ENCODE measurements at places on chromosomes 1 and 21.

GRCh38 chr1:75543705-75544104, 67.2 kb downstream of the SLC44A5 start:
- DNase-seq, result no peak

GRCh38 chr1:57061369-57061768, 95.6 kb upstream of the C8B start:
- DNase-seq, result no peak

DNA sequence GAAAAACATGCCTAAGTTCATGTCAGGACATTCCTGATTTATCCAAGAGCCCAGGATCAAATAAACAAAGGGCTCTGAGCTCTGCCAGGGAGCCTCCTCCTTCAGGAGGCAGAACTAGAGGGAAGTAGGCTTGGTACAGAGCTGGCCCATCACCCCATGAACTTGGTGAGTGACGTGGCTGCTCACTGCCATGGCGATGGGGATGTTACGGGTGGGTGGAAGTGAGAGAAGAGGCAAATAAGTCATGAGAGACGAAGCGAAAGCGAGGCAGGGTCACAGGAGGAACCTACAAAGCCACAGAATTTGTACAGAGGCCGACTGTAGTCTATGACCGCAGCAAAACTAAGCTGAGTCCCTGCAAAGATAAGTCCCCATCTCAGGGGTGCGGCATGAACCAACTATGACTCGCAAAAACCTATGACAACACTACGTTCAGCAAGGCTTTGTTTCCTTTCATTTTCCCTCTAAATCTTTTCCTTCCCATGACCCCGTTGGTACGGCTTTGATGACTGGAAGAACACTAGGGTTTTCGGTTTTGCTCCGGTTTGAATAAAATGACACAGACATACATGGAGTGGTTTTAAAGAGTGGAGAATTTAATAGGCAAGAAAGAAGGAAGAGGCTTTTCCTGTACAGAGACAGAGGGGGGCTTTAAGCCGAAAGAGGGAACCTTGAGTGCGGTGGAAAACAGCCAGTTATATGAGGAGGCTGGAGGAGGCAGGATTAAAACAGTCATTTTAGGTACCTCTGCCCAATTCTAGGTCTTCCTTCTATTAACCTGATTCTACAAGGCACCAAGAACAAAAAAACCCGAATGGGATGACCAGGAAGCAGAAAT, 74.1 kb downstream of the CD46 start:
- no peak for DNase-seq

DNA sequence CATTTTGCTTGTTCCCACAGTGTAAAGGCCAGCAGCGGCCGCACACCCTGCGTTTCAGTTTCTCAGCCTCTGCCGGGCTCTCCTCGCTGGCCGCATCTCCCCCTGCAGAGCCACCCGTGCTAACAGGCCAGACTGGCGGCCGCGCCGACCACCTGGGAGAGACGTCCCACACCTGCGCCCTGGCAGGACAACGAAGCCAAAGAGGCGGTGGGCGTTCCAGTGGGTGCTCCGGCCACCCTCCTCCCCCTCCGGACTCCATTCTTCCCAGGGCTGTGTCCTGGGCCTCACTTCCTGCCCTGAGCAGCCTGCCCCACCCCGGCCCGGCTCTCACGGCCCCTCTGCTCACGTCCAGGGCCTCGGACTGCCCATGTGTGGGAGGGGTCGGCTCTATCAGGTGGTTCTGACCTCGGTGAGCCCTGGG, 31.9 kb upstream of the SLC19A1 start:
- no peak for DNase-seq

DNA sequence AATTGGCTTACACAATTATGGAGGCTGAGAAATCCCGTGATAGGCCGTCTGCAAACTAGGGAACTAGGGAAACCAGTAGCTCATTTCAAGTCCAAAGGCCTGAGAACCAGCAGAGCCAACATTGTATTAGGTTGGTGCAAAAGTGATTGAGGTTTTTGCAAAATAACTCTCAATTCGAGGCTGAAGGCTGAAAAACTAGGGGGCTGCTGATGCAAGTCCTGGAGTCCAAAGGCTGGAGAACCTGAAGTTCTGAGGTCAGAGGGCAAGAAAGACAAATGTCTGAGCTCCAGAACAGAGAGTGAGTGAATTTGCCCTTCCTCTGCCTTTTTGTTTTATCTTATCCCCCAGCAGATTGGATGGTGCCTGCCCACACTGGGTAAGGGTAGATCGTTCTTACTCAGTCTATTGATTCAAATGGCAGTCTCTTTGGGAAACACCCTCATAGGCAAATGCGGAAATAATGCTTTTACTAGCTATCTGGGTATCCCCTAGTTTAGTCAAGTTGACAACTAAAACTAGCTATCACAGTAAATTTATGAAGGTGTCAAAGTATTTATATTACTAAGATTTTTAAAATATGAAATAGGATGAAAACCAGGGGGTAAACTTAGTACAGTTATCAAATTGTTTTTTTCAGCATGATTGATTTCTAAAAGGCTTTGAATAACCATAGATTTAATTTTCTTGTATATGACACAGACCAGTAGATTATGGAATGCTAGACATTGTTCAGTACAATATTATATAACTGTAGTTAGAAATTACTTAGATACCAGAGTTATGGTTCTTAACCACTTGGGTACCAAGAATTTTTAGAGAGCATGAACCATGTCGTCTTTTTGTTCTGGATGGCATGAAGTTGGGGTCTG, 15.4 kb downstream of the RABGAP1L start:
- no peak for DNase-seq

DNA sequence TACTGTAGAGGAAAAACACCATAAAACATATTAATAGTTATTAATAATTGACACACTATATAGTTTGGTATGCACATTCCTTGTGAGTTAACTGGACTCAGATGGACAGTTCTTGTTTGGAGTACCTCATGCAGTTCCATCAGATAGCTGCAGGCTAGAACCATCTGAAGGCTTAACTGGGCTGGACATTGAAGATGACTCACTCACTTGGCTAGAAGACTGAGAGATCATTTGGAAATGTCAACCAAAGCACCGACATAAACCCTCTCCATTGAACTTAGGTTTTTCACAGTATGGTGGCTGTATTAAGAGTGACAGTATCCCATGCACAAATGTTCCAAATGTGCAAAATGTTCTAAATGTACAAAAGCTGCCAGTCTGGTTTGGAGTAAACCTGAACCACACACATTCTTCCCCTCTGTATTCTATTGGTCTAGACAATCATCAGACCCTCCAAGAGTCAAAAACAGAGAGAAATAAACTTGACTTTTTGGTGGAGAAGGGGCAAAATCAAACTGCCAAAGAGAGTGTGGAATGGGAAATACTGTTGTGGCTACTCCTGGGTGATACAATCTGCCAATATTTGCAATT, 708.4 kb downstream of the KCNT2 start:
- DNase-seq, result no peak

GRCh38 chr1:3451994-3452865, 2.2 kb upstream of the ARHGEF16 start:
- no peak for DNase-seq

DNA sequence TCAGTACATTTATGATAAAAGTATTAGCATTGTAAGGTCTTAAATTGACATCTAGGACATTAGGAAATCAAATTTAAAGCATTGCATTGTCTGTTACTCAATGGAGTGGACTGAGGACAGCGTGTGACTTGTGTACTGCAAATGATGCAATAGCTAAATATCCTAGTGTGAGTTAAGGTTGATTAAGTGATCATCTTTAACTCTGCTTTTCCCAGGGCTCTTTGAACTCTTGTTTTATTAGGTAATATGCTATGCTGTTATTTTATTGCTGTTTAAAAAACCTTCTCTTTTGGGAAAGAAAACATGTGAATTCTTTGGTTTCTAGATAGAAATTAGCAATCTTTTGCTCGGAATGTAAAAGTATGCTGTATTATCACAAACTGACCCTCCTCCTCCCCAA, 38.6 kb downstream of the NFIA start:
- DNase-seq, result no peak

- peak; percentile 19 for DNase-seq
These were observed 6.9 kb downstream of the PINK1 start for GRCh38 chr1:20640183-20640597.

GRCh38 chr1:53449021-53449420, 10.2 kb upstream of the DMRTB1 start:
- no peak for DNase-seq

GRCh38 chr1:4931486-4931885, 277.1 kb downstream of the AJAP1 start:
- DNase-seq, result no peak

- DNase-seq, result peak; percentile 45
These were observed 9.3 kb downstream of the MAP3K6 start for GRCh38 chr1:27357281-27358037.

- no peak for DNase-seq
These were observed 28.9 kb upstream of the FMOD start for GRCh38 chr1:203379825-203380224.

DNA sequence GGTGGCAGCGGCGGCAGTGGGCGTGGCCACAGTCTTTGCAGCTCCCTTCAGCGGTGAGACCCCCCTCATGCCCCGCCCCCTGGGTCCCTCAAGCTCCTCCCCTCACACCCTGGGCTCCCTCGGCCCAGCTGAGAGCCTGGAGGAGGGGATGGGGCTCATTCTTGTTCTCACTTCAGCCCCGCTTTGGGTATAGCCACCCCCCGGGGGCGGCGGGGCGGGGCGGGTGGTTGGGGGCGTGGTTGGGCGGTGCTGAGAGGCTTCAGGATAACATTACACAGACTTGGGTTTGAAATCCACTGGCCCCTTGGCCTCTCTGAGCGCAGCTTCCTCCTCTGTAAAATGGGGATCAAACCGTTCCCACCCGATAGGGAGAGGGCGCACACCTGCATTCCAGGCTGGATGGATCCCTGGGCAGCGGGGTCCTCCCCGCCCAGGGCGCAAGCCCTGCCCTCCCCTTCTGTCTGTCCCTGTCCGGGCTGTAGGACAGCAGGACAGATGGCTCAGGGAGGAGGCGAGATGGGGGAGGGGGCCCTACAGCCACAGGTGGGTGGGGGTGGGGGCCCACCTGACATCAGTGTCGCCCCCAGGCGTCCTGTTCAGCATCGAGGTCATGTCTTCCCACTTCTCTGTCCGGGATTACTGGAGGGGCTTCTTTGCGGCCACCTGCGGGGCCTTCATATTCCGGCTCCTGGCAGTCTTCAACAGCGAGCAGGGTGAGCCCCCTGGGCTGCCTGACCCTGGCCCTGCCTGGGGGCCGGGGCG, 5.1 kb downstream of the CLCNKA start:
- no peak for DNase-seq

DNA sequence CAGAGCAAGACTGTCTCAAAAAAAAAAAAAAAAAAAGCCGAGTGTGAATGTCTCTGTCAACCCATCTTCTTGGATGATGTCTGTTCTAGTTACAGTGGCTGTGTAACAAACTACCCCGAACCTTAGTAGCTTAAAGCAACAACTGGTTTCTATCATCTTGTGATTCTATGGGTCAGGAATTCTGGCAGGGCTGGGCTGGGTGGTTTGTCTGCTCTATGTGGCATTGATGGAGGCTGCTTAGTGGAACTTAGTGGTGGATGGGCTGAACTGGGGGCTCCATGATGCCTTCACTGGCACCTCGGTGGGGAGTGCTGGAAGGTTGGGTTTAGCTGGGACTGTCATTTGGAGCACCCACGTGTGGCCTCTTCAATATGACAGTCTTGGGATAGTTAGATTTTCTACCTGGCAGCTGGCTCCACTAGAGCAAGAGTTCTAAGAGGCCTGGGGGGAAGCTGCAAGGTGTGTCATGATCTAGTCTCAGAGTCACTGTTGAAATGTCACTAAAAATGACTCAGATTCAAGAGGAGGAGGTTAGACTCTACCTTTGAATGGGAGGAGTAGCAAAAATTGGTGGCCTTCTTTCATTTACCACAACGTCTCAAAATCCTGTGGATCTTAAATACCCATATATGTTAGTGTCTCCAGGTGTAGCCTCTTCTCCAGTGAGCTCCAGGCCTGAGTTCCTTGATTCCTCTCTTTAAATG, 18.6 kb downstream of the ACOT11 start:
- DNase-seq, result peak; percentile 6

- DNase-seq, result no peak
These were observed 162.4 kb upstream of the PTBP2 start for GRCh38 chr1:96559181-96559580.

- DNase-seq, result no peak
These were observed 88.1 kb downstream of the GPATCH2 start for GRCh38 chr1:217542837-217543236.
